Left renal cortex interstitium (tissue), 4 donors: ENCODE measurements at places on chromosomes 7 and 10.

GRCh38 chr7:146575903-146576302 lies 459.3 kb downstream of the CNTNAP2 start:
- no peak for DNase-seq

- no peak for DNase-seq
Measured at GRCh38 chr10:21161090-21161625, 264.0 kb upstream of the NEBL start.

DNA sequence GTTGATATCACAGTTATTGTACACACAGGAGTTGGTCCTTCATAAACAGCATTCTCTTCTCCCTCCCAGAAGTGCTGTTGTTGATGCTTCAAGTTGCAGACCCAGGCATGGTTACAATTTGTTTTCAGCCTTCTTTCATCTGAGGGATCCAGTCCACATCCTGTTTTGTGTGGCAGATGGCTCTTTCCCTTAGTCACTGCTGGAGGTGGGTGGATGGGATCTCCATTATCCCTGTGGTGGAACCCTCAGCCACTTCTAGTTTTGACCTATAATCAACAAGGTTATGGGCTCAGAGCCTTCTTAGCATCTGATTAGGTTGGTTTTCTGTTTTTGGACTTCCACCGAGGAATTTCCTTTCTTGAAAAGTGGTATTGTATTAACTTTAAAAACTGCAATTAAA lies 214.2 kb downstream of the SH2D4B start:
- no peak for DNase-seq

- DNase-seq, result no peak
Measured at GRCh38 chr10:31757386-31757791, 171.2 kb downstream of the ARHGAP12 start.

GRCh38 chr7:142886866-142887265 lies 1.3 kb upstream of the TRPV6 start:
- no peak for DNase-seq

DNA sequence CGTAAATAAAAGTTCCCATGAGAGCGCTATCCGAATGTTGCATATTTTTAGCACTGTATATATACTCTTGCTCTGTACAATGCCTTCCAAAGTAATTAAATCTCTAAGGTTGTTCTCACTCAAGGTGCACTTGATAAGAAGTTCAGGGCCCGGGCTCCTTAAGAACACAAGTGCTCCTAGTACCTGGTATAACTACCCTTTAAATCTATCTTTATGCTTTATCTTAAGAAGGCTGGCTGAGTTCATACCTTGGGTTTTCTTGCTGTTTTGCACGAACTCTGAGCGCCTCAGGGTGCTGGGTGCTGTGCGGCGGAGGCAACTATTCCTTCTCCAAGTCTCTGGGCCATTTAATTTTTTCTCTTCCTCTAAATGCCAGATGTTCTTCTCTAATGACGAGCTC lies 80.4 kb downstream of the DNMBP start:
- DNase-seq, result no peak

DNA sequence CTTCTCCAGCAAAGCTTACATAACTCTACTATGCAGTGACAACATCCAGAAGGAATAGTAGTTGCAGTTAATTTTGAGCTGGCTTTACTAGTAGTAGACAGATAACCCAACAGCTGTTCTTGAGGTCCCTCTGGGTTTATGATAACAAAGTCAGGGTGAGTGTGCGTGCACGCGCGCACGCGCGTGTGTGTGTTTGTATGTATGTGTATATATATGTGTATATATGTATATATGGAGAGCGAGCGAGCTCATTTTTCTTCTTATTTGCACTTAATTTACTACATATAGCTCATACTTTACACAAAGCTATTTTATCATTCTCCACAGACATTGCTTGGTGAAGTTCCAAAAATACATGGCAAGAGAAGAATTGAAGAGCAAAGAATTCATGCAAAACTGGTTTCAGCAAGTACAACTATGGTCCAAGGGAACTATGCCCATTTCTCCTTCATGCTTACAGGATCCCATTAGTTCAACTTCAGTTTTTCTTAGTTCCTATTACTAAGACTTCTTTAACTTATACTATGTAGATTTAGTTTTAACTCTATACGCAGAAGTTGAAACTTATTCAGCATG lies 105.9 kb upstream of the TMEM168 start:
- DNase-seq, result no peak

DNA sequence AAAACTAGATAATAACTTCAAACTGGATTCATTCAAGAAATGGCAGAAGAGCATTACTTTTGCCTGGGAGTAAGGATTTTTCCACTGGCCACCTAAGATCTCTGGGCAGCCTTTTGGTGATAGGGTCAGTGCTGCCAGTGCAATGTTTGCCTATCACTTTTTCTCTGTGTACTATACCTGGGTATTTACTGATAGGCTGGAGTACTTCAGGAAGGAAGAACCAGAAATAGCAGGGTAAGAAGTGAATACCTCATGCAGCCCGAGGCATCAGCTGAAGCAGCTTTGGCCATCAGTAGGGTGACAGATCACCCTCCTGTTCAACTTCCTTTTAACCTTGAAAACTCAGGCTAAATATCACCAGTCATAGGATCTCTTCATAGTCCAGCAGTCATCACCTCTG lies 5.5 kb upstream of the PAPSS2 start:
- no peak for DNase-seq
